ENCODE measurements at places on chromosomes 1 and 21. TPM values are rescaled to one million over a fixed set of nuclear protein-coding genes. Genes with fewer than 3 reads are reported as not detected.

DNA sequence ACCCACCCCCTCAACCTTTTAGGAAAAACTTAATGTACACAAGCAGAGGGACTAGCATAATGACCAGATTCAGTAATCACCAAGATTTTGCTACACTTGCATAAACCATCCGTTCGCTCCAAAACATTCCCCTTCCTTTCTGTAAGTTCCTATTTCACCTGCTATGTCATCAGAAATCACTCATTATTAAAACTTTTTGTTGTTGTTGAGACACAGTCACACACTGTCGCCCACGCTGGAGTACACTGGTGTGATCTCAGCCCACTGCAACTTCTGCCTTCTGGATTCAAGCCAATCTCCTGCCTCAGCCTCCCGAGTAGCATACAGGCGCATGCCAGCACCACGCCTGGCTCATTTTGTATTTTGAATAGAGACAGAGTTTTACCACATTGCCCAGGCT, 3.4 kb downstream of the MRPL20 start:
- DNase-seq, result no peak

- DNase-seq, result no peak
Measured at GRCh38 chr1:216425577-216425976, 2.3 kb upstream of the USH2A start.

- DNase-seq, result peak; percentile 67
Measured at GRCh38 chr1:82837766-82838465, 1037.2 kb downstream of the ADGRL2 start.

DNA sequence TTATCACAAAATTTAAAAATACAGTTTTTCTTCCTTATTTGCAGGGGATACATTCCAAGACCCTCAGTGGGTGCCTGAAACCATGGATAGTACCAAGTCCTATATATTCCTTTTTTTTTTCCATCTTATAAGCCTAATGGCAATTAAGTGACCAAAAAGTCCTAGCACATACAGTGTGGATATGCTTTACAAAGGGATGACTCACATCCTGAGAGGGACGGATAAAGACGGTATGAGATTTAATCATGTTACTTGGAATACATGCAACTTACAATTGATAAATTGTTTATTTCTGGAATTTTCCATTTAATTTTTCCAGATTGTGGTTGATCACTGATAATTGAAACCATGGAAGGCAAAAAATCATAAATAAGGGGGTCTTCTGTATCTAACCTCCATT, 181.2 kb upstream of the BRINP3 start:
- no peak for DNase-seq

GRCh38 chr1:29949676-29950075, 713.4 kb downstream of the PTPRU start:
- DNase-seq, result no peak

GRCh38 chr1:169550294-169550693, 36.0 kb downstream of the F5 start:
- DNase-seq, result peak; percentile 51

DNA sequence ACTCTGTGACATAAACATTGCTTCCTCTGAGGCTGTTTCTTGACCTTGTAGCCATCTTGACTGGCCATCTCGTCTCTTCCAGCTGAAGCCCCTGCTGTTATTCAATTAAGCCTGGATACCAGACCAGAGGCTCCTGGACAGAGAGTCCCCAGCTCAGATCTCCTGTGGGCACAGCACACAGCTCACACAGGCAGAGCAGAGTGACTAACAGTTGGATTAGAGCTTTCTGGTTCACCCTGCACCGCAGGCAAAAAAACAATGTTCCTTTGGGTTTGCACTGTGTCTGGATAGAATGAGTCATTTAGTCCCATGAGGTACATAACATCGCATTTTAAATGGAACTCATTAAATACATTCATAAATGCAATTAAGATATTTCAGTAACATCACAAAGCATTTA, 33.4 kb upstream of the USH2A start:
- DNase-seq, result peak; percentile 30

DNA sequence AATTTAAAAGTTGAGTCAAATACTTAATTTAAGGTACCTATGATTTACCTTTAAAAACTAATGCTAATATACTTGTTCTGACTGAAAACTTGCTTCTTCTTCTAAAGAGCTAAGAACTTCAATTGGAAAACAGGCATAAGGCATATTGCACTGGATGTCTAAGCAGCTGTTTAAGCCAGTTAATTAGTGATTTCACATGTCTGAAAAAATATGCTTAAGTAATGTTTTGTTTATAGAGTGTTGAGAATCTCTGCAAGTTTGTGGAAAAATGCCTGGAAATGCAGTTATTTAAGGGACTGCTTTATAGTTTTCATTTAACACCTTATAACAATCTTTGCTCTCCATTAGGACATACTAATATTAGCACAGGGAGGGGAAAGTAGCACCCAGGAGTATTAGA, 28.2 kb downstream of the UBE2U start:
- DNase-seq, result no peak

- DNase-seq, result no peak
Measured at GRCh38 chr1:23872421-23872820, 4.3 kb upstream of the FUCA1 start.

- no peak for DNase-seq
Measured at GRCh38 chr1:116345011-116345410, 28.0 kb upstream of the ATP1A1 start.

GRCh38 chr21:42357307-42357706, 6.5 kb upstream of the TFF2 start:
- no peak for DNase-seq

DNA sequence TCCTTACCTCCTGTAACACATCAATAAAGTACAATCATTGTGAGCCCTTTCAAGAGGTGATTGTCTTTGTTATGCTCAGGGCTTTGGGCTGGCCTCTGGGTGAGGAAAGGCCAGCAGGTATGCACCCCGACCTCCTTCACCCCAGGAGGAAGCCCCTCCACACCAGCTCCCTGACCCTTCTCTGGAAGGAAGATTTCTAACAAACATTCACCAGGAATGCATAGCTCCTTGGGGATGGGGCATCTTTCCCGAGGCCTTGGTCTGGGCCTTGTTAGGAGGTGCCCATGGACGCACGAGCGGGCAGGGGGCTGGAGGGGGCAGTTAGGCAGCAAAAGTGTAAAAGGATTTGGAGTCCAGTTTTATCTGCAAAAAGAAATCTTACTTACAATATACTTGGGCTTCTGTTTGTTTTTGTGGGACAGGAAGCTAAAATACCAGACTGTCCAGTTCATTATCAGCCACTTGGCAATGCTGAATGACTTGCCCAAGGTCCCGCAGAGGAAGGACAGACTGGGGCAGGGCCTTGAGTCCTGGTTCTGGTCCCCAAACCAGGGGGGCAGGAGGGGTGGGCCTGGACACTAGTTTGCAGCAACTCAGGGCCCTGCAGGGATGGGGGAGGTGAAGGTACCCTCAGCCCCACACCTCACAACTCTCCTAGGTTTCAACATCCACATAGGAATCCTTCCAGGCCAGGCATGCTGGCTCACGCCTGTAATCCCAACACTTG, 10.1 kb downstream of the ZC3H12A start:
- DNase-seq, result no peak

GRCh38 chr21:42691901-42692559, 38.6 kb downstream of the PDE9A start:
- DNase-seq, result no peak

DNA sequence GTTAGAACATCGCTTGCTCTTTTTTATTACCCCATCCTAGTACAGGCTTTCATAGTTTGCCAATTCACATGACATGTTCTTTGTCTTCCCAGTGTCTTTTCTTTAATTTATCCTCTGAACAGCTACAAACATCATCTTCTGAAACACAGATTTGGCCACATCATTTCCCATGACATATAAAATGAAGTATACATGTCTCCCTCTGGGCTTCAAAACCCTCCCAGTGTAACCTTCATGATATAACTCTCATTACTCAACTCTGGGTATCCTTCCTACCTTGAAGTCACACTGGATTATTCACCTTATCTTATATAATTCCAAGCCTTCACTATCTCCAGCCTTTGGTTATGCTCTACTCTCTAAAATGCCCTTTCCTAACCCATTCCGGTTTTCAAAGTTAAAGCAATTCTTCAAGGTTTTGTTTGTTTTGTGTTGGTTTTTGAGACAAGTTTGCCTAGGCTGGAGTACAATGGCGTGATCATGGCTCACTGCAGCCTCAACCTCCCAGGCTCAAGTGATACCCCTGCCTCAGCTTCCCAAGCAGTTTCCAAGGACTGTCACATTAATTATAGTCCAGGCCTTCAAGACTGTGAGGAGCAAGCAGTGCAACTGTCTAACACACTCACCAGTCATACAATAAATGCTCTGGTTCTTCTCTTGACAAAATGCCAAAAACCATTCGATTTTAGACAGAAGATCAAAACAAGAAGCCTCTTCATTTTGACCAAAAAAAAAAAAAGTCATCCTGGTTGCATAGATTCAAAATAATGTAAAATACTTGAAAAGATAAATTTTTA, 5.8 kb downstream of the RGS1 start:
- no peak for DNase-seq

DNA sequence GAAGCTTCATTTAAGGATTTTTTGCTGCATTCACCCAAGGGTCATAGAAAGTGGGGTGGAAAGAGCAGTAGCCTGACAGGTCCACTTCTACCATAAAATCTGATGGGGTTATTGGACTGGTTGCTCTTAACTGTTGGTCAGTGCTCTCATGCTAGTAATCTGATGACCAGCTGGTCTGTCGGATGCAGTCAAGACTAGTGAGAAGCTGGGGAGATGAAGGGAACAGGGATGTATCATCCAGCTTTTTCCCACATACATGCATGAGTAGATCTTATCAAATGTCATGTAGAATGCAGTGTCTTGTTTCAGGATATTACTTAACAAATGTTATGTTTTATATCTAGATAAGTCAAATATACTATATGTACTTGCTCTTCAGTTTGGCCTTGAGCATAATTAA, 11.1 kb downstream of the ATP1B1 start:
- DNase-seq, result no peak

- DNase-seq, result no peak
Measured at GRCh38 chr1:203101813-203102634, 16.2 kb upstream of the MYOG start.

- no peak for DNase-seq
Measured at GRCh38 chr21:44426663-44427191, 28.6 kb upstream of the LRRC3 start.

DNA sequence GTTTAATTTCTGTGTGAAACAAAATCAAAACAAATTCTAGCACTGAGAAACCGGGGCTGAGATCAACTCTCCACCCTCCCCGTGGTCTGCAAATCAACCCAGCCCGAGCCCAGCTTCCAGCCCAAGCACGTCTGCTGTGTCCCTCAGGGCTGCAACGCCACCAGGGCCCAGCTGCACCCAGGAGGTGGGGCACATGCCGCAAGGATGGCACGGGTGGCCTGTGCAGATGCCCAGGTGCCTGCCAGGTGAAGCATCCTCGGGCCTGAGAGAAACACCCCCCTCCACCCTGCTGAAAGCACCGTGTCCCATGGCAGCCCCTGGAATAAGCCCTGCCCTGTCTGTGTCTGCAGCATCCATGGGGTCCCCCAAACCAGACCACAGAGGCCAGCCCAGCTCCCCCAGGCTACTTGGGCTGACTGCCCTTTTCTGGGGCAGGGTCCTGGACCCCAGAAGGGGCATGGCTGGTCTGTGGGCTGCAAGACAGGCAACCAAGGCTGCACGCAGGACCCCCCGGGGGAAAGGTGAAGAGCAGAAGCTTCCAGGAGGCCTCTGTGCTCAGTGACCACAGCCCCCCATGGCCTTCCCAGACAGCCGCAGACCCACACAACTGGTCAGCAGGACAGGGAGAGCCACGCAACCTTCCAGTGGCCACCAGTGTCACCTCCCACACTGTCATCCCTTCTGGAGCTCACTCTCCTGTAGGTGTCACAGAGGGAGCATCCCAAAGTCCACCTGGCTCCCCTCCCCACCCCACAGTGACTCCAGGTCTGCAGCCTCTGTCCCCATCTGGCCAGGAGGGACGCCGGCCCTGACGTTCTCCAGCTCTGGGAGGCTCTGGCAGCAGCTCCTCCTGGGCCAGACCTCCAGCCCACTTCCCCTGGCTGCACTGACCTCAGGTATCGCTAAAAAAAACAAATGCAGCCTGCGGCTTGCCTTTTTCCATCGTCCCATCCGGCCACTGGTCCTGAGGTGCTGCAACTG, 7.7 kb downstream of the WNT9A start:
- no peak for DNase-seq

GRCh38 chr1:77655431-77655974, 27.0 kb downstream of the ZZZ3 start:
- no peak for DNase-seq

DNA sequence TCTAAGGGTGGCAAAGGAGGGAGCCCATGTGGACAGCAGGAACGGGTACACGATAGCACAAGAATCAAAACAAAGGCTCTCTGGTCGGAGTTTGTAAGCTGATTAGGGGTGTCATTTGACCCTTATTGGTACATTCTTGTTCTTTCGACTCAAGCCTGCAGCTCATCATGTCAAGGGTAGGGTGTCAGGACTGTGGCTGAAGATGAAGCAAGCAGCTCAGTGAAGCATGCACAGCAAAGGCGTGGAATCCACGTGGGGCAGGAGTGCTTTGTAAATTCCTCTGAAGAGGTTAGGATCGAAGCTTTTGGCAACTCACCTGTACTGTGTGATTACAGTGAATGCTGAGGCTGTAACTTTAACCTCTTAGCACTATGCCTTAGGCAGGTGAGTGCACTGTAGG, 4.7 kb upstream of the ABCB10 start:
- peak; percentile 69 for DNase-seq

DNA sequence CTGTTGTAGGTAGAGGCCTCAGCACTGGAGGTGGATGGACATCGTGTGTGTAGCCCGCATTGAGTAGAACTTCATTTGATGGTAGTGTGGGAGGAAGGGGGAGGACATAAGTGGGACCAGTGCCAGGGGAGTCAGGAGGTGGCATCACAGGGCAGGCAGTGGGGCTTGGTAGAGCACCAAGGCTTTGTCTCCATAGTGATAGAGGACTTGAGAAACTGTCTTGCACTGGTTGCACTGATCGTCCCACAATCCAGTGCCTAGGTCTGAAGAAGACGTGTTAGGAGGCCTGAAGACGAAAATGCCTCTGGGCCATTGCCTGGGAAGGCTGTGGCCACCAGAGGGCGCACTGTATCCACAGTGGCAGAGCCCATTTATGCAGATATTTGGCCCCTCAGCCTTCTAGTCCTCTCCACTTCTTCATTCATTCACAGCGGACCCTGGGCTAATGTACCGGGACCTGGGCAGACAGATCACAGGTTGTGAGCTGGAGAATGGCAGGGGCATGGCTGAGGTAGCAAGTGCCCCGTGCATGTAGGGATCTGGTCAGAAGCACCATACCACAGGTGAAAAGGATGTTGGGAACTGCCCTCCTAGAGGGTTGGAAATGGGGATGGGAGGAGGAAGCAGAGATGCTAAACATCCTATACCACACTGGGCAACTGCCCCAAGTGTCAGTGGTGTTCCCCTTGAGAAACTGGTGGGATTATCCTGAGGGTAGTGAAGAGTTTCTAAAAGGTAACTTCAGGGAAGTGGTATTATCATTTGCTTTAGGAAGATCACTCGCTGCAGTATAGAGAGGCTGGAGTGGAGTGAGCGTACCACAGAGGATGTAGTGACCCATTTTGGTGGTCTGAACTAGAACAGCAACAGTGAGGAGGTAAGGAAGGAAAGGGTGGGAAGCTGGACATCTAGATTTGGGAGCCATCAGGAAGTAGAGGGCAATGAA, 95.3 kb downstream of the PIK3R3 start:
- peak; percentile 89 for DNase-seq

C1orf122 gene
- total RNA-seq, result 17.7 TPM

NBPF4 gene
- not detected for total RNA-seq

PBXIP1 gene
- total RNA-seq, result 64.0 TPM

ECE1 gene
- 12.5 TPM for total RNA-seq

FCRL5 gene
- not detected for total RNA-seq

CFH gene
- total RNA-seq, result not detected

HMGCL gene
- total RNA-seq, result 30.7 TPM

LCE1F gene
- total RNA-seq, result not detected

AIDA gene
- total RNA-seq, result 75.2 TPM

All from neural progenitor cell (in vitro differentiated cells).